Immature natural killer cell (primary cell): ENCODE measurements at places on chromosomes 16 and 17.
A peak's percentile ranks its signal among the peaks of the same experiment; 100 is the strongest.

DNA sequence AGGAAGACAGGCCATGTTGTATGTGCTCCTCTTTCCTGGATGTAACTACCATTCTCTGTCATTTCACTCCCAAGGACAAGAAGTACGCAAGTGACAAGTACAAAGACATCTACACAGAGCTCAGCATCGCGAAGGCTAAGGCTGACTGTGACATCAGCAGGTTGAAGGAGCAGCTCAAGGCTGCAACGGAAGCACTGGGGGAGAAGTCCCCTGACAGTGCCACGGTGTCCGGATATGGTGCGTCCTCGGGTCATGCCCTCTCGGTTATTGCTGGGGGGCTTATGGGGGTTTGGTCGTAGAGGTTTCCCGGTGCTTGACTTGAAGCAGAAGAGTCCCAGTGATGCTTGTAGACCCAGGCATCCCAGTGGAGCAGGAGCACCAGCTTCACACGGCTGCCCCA is 29.0 kb downstream of the PLD6 start:
- DNase-seq: no peak

DNA sequence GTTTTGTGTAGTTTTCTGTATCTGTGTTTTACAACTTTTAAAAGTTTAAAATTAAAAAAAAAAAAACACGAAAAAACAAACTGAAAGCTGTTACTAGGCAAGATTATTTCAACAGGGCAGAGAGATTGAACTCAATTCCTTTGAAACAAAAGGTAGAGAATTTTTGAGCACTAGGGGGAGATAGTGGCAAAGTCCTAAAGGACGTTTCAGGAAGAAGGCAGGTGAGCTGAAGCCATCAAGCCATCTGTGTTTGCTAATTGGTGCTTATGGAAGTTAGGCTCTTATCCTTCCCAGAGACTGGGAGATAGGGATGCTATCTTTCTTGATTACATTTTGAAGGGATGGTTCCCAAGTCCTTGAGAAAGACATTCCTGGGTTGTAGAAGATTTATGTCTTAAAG is 70.6 kb upstream of the CLEC3A start:
- DNase-seq: no peak

- no peak for DNase-seq
Observed at GRCh38 chr16:8982816-8983215, 19.1 kb upstream of the USP7 start.

- no peak for DNase-seq
Observed at GRCh38 chr17:72967277-72967970, 125.1 kb downstream of the SLC39A11 start.

GRCh38 chr16:18983565-18984434 is at the start of gene TMC7:
Gene TMC7 (plus strand): TSS chr16:18983934. CDS start chr16:18984064, 130 bp downstream.
- no peak for DNase-seq

GRCh38 chr16:89890886-89891657 is 17.7 kb downstream of the TCF25 start:
- no peak for DNase-seq

GRCh38 chr16:24918641-24919040 is 72.9 kb downstream of the SLC5A11 start:
- no peak for DNase-seq

DNA sequence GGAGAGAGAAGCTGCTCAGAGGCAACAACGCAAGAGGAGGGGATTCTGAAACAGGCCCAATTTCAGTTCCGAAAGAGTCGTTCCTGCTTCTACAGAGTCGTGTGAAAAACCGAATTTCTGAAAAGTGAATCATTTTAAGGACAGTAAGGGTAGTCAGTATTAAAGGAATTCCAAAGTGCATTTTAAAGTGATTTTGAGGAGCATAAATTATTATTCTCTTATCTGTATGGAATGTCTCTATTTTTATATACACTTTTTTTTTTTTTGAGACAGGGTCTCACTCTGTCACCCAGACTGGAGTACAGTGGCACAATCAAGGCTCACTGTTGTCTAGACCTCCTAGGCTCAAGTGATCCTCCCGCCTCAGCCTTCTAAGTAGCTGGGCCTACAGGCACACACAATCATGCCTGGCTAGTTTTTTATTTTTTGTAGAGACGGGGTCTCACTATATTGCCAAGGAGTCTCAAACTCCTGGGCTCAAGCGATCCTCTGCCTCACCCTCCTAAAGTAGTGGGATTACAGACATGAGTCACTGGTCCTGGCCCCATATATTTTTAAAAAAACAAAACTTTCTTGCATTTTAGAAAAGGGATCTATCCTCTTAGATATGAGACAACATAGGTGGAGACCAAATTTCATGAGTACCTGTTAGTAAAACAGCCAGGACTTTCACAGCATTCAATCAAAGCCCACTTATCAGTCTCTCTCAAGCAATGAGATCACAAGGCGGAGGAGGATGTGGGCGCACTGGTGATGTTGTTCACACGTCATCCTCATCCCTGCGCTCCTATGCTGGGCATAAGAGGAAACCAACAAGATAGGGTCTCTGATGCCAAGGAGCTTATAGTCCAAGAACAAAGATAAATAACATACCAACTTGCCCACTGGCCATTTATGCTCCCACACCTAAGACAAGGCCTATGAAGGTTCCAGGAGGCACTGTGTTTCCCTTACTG is 53.2 kb downstream of the SMG6 start:
- peak; percentile 47 for DNase-seq

- no peak for DNase-seq
Observed at GRCh38 chr16:1100084-1100800, 4.2 kb upstream of the C1QTNF8 start.

DNA sequence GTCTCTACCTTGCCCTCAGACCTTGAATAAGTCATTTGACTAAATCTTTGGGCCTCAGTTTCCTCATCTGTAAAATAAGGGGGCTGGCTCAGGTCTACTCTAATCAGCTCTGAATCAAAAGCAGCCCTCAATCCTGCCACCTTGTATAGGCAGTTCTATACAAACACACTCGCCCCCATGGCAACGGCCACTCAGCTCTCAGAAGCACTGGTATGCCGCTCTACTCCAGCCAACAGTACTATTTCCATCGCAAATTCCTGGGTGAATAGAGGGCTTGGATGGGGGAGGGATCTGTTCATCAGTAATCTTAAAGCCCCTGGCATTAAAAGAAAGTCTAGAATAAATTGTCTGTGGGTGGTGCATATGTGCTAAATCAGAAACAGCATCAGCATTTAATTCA is 21.2 kb upstream of the TAOK1 start:
- DNase-seq: no peak

GRCh38 chr17:12048843-12049473 is 28.3 kb downstream of the MAP2K4 start:
- DNase-seq: no peak

- no peak for DNase-seq
Observed at GRCh38 chr17:16342979-16343378, 10.3 kb downstream of the CENPV start.

DNA sequence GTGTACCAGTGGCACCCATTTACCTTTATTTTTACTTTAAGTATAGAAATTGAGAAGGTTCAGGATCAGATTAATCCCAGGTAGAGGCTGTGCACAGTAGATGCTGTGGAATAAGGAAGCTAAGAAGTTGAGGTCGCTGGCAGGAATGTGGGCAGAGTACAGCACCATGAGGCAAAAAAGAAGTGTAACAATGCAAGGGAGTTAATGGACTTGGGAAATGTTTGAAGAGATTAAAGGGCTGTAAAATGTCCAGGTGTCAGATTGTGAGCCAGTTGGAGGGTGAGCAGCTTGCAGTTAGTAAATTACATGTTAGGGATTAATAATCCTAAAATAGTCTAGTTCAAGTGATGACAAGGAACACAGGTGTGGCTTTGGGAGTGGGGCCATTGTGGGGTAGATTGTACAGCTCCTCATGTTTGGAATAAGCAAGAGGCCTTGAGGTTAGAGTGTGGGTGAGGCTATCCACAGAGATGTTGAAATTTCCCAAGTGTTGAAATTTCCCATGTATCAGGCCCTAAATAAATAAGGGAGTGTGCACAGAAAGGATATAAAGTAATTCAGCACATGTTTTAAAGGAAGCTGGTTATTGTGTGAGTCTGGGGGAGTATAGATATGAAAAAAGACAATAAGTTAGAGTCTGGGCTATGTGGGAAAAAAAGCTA is 21.5 kb downstream of the TAT start:
- DNase-seq: no peak

GRCh38 chr17:39306509-39307212 is 80.9 kb upstream of the STAC2 start:
- DNase-seq: no peak

GRCh38 chr17:34171245-34171818 is 83.8 kb upstream of the CCL2 start:
- DNase-seq: peak; percentile 48

DNA sequence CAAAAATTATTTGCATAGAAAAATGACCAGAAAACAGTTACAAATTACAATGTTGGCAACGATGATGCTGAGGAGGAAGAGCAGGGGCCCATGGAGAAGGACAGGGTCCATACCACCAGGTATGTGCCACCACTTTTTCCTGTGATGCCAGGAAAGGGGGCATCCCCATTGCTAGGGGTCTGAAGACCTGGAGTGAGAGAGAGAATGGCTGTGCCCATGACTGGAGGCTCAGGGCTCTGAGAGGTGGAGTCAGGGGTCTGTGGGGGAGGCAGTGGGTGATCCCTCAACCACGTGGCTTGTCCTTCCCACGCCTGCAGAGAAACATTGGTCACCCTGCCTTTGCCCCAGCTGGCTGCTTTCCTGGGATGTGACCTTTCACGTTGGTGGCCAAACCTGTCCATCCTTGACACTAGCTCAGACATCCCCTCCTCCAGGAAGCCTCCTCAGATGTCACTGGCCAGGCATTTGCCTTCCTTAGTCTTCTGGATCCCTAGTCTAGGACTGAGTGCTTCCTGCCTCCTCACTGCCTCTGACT is 51.4 kb downstream of the SOCS1 start:
- DNase-seq: no peak

DNA sequence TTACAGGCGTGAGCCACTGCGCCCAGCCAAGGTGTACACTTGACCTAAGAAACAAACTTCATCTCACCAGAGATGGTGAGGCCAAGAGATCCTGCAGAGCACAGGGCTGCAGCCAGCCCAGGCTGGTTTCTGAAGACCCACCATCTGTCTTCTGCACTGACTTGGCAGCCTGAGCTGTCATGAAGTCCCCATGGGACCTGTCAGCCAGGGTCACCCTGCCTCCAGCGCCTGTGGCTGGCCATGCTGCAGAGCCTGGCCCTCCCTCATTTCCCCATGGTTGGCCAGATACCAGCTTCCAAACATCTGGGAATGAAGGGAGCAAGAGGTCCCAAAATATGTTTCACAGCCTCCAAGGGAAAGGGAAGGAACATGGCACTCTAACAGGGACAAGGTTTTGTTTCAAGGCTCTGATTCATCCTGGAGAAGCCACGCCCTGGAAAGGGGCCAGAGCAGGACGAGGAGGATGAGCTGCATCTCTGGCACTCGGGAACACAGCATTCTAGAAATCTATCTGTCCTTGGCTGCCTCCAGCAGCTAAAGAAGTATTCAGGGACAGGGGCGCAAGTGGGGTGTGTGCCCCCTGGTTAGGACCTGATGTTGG is 45.3 kb downstream of the DDX19A start:
- no peak for DNase-seq

- DNase-seq: no peak
Observed at GRCh38 chr16:8901320-8901861, 19.2 kb downstream of the LITAFD start.

GRCh38 chr17:8918807-8919465 is 46.6 kb downstream of the PIK3R5 start:
- DNase-seq: no peak

DNA sequence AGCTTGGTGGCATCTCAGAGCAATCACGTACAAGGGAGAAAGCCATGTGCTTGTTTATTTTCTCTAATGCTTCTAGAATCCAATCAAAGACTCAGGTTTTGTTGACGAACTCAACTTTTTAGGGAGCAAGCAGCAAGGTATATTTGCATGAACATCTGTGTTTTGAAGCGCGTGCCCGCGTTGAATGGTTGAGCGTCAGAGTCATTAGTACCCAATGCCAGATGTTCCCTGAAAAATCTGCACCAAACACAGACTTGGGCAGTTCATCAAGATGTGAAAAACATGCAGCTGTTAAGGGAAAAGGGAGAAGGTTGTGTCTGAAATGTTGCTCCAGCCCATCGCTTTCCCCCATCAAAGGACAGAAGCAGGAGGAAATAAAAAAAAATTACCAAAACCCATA is 170.4 kb downstream of the SNX29 start:
- DNase-seq: no peak

DNA sequence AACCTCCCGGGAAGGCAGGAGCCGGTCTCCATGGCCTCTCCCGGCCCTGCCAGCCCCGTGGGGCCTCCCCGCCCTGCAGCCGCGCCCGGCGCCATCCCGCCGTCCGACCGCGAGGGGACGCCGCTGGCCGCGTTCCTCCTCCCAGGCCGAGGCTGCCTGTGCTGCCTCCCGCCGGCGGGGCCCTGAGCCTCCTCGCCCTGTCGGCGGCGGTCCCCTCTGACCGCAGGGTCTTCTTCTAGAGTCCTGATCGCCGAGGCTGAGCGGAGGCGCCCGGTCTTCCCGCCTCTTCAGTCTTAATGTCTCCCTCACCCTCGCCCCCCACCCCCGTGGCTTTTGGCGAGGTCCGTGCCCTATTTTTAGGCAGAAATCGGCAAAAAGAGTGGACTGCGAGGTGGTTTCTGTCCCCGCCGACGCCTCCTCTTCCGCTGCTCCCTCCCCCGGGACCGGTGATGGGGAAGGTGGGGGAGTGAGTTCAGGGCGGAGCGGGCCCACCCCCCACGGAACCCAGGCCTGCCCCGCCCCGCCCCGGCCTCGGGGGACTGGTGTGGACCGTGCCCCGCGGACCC is 794 bp upstream of the CPNE7 start:
- peak; percentile 42 for DNase-seq

GRCh38 chr17:2595716-2596115 is 2.3 kb downstream of the PAFAH1B1 start:
- DNase-seq: no peak

- DNase-seq: no peak
Observed at GRCh38 chr17:8164815-8165131, 2.0 kb upstream of the VAMP2 start.

GRCh38 chr17:7431231-7431630 is 2.6 kb downstream of the SPEM3 start:
- no peak for DNase-seq

- DNase-seq: no peak
Observed at GRCh38 chr16:69600202-69600601, 34.4 kb downstream of the NFAT5 start.

- peak; percentile 80 for DNase-seq
Observed at GRCh38 chr16:88633684-88634140, 4.7 kb upstream of the IL17C start.

DNA sequence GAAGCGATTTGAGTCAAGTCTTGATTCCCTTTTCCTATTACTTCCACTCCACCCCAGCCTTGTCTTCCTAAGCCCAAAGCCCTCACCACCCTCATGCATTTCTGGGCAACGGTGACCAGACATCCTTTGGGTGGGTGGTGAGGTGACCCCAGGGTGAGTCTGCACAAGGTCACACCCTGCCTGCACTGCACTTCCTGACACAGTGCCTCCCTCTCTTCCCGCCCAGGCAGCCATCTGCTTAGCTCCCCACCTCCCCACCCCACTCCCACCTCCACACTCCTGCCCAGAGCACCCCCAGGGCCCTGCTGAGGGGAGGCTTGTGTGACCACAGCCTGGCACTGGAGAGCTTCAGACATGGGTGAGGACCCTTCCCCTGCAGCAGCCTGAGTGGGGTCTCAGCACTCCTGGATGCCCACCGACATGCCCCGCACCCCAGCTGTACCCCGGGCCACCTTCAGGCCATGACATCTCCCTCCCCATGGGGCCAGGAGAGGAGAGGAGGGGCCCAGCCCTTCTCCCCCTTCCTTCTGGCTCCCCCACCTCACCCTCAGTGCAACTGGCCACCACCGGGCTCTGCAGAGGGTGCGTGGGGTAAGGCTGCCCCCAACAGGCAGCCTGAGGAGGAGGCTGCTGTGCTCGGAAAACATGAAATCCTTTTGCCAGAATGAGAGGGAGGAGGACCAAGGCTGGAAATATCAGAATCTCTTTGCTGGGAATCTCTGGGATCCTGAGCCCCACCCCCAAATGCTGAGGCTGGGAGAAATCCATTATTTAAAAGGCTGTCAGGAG is 68.6 kb downstream of the CCT6B start:
- no peak for DNase-seq
